ENCODE measurements at places on chromosomes 1 and 21.

DNA sequence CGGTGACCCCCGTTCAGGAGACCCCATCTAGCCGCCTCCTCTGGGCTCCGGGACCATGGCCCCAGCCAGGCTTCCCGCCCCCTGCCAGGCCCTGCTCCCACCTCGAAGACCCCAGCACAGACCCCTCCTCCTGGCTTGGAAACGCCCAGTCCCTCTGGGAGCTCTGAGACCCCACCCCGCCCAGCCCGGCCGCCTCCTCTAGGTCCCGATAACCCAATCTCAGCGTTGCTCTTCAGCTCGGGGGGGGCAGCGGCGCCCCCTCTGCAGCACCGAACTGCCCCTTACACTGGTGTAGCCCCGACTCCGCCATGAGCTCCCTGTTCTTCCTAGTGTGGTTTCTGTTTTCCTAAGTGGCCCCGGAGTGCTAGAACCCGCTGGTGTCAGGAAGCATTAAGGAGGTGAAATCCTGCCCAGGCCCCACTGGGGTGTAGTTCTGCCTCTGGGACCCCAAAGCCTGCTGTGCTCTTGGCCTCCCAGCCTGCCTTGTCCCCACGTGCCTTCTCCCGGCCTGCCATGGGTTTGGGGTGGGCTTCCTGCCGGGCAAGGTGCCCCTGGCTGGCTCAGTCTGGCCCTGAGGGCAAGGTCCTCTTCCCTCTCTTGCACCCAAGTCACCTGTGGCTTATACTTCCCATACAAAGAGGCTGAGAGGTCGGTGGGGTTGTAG, 10.7 kb upstream of the MMEL1 start:
- DNase-seq, result no peak

DNA sequence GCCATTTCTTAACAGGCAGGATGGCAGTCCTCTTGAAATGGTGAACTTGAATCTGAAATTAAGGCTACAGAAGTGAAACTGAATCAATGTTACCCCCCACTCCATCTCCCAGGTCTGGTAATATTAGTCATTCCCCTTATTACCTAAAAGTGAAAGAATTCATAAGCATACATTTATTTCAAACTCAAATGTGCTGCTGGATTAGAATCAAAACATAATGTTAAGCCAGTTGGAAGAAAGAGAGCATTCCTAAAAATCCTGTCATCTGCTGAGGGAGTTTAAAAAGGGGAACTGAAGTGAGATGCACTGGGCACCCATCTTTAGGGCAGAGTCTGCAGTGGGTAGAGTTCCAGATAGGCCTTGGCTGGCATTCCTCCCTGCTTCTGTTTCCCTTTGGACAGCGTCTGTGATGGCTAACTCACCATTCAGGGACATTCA, 17.4 kb downstream of the KIAA0319L start:
- no peak for DNase-seq

- no peak for DNase-seq
Measured at GRCh38 chr1:173093691-173094445, 43.1 kb upstream of the TNFSF18 start.

- DNase-seq, result no peak
Measured at GRCh38 chr1:205248793-205249601, 21.3 kb downstream of the TMCC2 start.

GRCh38 chr1:55064861-55065263, 25.5 kb downstream of the PCSK9 start:
- DNase-seq, result no peak

DNA sequence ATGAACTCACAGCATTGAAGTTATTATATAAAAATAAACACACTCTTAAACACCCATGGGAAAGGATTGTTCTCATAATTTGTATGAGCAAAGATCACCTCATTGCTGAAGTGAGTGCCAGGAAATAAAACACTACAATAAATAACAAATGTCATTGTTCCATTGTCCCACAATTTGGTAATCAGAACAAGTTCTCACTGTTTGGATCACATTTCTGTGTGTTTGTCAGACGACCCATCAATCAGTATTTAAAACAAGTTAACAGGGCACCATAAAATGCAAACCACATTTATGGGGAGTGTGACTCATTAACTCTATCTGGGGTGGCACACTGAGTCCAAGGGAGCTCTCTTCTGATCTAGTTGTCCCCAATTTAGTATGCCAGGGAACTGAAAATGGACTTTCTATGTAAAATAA, 124.5 kb downstream of the PTPRC start:
- no peak for DNase-seq

GRCh38 chr1:168373869-168374268, 93.2 kb downstream of the TBX19 start:
- no peak for DNase-seq

- no peak for DNase-seq
Measured at GRCh38 chr1:8094481-8095241, 68.6 kb upstream of the ERRFI1 start.

DNA sequence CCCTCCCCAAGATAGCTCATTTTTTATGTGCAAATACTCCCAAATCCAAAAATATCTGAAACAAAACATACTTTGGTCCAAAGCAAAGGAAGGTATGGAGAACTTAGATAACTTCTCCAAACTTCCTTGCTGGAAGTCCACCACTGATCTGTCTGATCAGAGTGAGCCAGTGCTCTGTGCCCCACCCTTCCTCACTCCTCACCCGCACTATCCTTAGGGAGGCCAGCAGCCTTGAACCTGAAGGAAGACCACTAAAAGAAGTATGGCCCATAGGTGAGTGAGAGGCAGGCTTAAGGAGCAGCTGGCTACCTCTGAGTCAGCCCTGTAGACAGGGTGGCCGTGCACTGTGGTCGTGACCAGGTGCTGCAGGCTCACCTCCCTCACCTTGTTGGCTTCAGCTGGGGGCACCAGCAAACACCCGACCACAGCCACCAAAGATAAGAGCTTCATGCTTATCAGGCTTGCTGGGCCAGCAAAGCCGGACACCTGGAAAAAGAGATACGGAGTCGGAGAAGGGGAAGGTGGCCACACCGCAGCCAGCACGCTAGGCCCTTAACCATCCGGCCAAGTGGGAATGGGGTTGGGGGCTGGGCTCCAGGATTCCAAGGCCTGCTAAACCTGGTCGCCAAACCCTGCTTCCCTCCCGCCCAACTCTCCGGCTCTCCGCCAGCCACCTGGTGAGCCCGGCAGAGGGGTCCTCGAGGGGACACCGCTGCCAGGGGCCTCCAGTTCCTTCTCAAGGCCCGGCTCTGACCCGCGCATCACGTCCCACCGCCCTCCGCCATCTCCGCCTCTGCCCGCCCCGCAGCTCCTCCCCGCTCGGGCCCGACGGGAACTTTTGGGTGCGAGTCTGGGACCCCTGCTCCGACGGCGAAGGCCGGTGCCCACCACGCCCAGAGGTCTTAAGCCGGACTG, 543 bp downstream of the TMEM9 start:
- DNase-seq, result no peak

DNA sequence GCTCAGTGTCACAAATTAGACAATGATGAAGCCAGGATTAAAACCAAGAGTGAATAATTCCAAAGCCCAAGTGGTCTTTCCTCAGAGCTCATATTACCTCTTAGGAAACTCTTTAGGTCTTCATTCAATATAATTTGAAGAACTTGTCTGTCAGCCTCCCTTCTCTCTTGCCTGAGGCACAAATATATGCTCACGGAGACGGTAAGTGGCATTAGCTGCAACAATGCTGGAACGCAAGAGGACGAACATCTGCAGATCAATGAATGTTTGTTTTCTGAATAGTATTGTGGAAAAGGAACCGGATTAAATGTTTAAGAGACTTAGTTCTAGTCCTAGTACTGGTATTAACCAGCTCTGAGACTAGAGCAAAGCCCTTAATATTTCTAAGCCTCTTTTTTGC, 39.7 kb upstream of the LYST start:
- DNase-seq, result no peak

GRCh38 chr1:177914603-177915002, 55.3 kb downstream of the SEC16B start:
- DNase-seq, result no peak

GRCh38 chr1:238900334-238900865, 486.0 kb upstream of the CHRM3 start:
- DNase-seq, result no peak

DNA sequence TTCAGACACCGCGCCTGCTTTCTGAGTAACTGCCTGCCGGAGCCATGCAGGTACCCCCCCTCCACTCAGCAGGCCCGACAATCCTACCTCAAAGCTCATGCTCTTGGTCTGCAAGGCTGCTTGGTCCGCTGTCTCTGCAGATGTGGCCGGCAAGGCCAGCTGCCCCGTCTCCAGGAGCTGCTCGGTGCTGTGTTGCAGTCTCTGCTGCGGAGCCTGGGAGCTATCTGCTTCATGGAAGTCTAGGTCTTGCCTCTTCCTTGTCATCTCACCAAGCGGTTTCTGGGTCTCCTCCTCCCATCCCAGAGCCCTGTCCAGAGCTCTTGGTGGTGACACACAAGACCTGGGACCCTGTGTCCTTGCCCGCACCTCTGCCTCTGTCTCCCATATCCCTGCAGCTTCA, 24.0 kb upstream of the GNPAT start:
- DNase-seq, result no peak

- no peak for DNase-seq
Measured at GRCh38 chr1:22808676-22809483, 98.2 kb downstream of the EPHB2 start.

DNA sequence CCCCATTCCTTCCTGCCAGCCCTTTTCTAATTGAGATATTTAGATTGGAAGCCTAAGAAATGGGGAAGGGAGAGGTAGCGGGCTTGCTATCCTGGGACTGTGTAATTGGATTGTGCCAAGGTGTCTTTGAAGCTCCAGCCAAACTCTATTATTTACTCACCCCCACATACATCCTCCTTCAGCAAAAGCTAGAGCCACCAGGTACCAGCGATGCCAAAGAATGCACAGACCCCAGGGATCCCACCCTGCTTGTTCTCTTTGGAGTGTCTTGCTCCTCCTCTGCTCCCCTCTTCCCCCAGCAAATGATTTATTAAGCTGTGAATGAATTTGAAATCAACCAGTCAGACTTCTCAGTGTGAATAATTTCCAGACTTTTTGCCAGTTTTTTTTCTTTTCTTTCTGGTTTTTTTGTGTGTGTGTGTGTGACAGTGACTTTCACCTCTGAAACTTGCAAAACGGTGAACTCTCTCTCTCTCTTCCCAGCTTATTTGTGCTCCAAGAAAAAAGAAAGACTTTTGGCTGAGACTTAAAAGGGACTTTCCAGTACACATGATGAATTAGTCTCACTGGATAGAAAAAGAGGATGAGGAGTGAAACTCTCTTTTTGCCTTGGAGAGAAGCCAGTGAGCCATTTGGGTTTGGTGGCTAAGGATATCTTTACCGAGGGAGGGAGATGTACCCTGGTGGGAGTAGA, 1.8 kb downstream of the VASH2 start:
- DNase-seq, result no peak

DNA sequence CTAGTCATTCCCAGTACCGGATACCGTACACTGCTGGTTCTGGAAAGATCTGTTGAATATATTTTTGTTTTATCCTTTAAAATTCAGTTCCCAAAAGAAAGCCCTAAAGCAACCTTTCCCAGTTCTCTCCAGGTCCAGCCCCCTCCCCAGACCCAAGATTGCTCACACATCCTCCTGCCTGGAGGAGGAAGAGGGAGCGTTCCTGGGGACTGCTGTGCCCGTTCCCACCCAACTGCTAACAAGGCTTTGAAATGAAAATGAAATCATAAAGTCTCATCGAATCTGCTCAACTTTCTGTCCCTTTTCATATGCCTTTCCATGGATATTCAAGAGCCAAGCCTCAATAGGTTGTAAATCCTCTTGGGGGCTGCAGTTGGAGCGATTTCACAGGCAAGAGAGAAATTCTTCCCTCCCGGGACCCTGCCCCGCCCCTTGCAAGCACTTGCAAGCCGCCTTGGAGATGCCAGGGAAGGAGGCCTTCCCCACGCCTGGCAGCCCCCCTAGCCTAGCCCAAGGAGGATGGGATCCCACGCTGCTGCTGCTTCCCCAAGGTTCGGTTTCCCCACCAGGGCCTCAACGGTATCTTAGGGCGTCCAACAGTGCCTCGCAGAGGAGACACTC, 113.2 kb upstream of the CACHD1 start:
- no peak for DNase-seq

DNA sequence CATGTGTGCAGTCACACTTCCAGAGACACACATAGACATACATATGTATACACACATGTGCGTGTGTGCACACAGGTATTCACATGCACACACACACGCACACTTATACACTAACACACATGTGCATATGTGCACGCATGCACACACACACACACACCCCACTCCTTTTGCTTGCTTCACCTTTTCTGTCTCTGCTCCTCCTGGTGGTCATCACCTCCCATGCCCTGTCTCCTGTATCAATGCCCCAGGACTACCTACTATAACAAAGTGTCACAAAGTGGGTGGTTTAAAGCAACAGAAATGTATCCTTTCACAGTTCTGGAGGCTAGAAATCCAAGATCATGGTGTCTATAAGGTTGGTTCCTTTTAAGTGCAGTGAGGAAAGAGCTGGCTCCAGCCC, 27.4 kb downstream of the ETS2 start:
- no peak for DNase-seq

DNA sequence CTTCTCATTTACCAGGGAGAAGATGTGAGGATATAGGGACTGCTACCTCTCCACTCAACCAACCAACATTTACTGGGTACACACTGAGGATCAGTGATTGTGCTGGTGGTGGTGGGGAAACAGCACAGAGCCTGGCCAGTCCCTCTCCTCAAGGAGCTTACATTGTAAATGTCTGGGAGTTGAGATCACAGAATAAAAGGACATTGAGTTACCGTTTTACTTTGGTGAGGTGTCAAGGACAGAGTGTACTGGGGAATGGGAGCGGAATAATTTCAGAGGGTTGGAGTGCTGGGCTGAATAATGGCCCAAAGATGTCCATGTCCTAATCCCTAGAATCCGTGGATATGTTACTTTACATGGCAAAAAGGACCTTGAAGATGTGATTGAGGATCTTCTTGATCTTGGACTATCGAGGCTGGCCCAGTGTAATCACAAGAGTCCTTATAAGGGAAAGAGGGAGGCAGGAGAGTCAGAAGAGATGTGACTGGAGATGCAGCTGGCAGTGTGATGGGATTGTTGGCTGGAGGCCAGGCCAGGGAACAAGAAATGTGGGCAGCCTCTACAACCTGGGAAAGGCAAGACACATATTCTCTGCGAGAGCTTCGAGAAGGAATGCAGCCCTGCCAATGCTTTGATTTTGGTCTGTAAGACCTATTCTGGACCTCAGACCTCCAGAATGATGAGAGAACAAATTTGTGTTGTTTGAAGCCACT, 26.6 kb upstream of the RWDD3 start:
- no peak for DNase-seq

DNA sequence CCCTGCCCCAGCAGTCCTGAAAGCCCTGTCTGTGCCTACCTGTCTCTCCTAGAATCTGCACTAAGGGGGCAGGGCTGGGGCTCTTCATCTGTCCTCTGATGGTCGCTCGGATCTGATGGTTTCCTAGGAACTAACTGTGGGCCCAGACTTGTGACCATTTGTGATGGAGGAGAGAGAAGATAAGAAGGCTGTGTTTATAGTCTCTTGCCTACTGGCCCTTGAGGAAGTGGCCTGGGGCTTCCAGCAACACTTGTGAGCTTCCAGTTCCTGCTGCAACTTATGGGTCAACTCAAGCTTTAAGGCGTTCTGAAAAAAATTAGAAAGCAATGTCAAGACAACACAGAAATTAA, 53.2 kb upstream of the SYNC start:
- DNase-seq, result no peak

GRCh38 chr21:37748351-37748750, 167.9 kb downstream of the KCNJ6 start:
- no peak for DNase-seq

Measured in omental fat pad (tissue), 4 donors.